ENCODE measurements at places on chromosomes 16 and 17. TPM values are rescaled to one million over a fixed set of nuclear protein-coding genes. Genes with fewer than 3 reads are reported as not detected.

DNA sequence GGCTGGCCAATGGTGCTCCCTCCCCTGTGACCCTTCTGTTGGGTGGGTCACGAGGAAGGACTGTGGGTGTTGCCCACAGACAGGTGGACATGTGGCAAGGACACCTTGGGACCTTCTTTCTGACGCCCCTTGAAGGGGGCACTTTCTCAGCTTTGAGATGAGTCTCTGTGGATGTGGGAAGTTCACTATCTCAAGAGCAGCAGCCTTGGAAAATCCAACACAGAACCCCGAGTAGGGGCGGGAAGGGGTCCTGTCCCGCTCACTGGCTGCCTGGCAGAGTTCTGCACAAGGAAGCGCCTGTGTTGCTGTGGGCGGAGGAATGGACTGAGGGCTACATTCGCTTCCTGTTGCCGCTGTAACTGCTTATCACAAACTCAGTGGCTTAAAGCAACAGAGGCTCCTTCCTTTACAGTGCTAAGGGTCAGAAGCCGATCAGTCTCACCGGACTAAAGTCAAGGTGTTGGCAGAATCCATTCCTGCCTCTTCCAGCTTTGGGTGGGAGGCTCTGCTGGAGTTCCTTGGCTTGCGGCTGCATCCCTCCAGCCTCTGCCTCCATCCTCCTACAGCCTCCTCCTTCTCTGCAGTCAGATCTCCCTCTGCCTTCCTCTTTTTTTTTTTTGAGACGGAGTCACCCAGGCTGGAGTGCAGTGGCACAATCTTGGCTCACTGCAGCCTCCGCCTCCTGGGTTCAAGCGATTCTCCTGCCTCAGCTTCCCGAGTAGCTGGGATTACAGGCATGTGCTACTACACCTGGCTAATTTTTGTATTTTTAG is 305.2 kb downstream of the SEC14L1 start:
- no peak for DNase-seq

DNA sequence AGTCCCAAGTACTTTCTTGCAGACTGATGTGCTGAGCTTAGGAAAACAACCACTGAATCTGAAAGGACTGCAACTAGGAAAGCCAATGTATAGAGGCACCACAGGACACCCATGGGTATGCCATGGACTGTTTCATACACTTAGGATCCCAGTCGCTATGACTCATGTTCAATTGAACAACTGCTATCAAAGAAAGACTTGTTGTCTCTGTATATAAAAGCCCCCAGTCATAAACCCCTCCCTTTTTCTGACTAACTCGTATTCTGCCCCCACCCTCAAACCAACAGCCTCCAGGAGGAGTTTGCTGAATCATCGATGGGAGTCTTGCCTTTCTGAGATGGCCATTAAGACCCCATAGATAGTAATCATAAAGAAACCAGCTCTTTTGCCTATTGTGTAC is 205.4 kb downstream of the ANKFN1 start:
- no peak for DNase-seq

DNA sequence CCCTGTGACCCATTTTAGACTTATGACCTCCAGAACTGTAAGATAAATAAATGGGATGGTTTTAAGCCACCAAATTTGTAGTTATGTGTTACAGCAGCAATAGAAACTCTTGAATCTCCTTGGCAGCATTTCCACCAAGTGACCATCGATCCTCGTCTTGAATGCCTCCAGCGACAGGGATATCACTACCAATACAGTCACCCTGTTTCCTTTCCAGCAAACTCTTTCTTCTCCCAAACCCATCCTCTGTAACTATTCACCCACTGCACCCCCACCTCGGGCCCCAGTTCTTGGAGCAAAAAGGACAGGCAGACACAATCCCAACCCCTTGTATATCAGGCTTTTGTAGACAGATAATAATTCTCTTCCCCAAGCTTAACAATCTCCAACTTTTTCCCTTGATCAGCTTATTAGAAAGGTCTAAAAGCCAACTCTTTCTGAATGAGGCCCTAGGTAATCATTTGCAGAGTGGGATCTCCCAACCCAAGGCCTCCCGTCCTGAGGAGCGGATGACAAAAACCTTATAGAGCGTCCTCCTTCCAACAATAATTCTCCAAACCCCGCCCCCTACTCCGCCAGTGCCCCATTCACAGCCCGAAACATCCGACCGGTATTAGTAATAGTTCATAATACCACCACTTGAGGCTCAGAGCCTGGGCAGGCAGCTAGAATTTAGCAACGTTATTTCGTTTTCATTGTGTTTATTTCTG is 14.7 kb upstream of the PLLP start:
- DNase-seq: peak; percentile 16

GRCh38 chr16:74448990-74449389 is 27.7 kb upstream of the CLEC18B start:
- no peak for DNase-seq

DNA sequence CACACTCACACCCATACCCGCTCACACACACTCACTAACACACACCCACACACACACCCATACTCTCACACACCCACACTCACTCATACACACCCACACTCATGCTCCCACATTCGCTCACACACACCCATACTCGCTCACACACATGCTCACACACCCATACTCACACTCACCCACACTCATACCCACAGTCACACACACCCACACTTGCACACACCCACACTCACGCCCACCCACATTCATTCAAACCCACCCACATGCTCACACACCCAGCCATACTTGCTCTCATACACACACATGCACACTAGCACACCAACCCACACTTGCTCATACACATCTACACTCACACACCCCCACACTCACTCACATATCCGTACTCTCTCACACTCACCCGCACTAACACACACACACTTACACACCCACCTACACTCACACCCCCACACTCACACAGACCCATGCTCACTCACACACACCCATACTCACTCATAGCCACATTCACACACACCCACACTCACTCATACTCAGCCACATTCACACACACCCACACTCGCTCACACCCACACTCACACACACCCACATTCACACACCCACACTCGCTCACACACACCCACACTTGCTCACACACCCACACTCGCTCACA is 322.4 kb upstream of the N4BP1 start:
- no peak for DNase-seq

DNA sequence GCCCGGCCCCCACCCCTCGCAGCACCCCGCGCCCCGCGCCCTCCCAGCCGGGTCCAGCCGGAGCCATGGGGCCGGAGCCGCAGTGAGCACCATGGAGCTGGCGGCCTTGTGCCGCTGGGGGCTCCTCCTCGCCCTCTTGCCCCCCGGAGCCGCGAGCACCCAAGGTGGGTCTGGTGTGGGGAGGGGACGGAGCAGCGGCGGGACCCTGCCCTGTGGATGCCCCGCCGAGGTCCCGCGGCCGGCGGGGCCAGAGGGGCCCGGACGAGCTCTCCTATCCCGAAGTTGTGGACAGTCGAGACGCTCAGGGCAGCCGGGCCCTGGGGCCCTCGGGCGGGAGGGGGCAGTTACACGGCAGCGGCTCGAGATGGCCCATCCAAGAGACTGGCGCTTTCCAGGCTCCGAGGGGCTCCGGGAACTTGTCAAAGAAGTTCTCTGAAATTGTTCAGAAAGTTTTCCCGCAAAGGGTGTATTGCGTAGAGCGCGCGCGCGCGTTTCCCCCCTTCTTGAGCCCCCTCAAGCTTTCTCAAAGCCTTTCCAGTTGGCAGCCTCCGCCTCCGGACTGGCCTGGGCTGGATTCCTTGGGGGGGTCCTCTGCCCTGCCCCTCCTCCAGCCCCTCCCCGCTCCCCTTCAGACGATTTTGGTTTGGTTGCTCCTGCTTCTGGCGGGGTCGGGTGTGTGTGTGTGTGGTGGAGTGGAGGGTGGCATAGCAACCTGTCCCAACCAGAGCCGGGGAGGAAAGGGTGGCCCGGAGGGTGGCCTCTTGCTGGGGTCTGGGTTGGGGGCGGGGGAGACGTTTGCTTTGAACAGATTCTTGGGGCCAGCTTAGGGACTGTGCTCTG is 504 bp downstream of the ERBB2 start:
- DNase-seq: no peak

GRCh38 chr16:11717811-11718210 is 24.8 kb downstream of the TXNDC11 start:
- no peak for DNase-seq

DNA sequence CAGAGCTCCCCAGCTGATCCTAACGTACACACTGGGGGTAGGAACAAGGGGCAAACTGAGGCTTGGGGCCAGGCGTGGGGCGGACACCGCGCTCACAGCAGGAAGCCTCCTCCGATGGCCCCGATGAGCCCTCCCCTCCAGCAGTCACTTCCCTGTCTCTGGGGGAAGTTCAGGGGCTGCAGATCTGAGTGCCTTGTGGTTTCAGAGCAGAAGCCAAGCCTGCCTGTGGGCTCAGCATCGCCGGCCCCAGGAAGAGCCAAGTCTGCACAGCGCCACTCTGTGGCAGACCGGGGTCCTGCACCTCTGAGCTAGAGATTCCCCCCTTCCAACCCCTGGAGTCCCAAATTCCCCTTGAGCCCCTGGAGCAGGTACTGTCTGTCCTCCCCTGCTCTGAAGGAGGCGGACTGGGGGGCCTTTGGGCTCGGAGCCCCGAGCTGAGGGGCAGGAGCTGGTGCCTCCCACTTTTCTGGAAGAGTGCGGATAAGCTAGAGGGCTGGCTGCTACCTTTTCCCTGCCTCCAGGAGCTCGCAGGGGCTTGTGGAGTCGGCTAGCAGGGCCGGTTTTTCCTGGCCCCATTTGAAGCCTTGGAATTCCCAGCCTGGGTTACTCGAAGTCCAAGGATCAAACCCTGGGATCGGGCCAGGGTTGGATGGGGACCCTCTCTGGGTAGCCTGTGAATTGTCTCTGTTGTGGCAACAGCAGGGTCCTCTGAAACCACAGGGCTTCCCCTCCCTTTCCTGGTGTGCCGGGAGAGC is 2.9 kb downstream of the GSE1 start:
- peak; percentile 68 for DNase-seq

- DNase-seq: no peak
Observed at GRCh38 chr16:15690296-15690695, 40.3 kb downstream of the NDE1 start.

GRCh38 chr17:77291591-77292386 is 151.0 kb downstream of the SEC14L1 start:
- no peak for DNase-seq

DNA sequence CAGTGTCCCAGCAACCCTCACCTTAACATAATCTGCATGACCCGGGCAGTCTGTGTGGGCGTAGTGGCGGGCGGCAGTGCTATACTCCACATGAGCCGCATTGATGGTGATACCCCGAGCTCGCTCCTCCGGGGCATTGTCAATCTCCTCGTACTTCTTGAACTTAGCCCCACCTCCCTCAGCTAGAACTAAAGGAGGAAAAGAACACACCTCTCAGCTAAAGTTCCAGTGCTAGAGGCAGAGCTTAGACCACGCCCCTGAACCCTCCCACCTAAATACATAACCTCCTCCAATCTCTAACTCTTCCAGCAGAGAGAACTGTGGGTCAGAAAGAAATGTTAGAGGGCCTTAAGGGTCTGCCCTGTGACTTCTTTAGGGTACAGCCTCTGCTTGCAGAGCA is 855 bp downstream of the TUFM start:
- peak; percentile 38 for DNase-seq

- no peak for DNase-seq
Observed at GRCh38 chr16:66300501-66300900, 66.0 kb upstream of the CDH5 start.

GRCh38 chr17:49775546-49776260 is 11.8 kb upstream of the FAM117A start:
- no peak for DNase-seq

- DNase-seq: no peak
Observed at GRCh38 chr17:78120537-78120936, 8.0 kb downstream of the TMC6 start.

- no peak for DNase-seq
Observed at GRCh38 chr16:28967156-28967555, 7.4 kb upstream of the SPNS1 start.

DNA sequence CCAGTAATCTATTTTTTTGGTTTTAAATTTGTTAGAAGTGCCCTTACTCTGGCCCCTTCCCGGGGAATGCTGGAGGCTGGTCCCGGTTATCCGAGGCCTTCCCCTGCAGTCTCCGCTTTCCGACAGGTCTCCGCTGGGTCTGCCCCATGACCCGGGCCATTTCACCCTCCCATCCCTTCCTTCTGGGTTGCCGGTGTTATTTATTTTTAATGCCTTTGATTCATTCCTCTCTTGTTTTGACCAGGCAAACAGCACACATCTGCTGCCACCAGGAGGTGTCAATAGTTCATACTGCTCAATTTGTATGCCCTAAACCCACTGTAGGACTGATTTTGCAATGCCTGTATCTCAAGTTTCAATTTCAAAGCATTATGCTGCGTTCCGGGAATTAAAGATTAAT is 113.2 kb upstream of the IRX5 start:
- DNase-seq: no peak

DNA sequence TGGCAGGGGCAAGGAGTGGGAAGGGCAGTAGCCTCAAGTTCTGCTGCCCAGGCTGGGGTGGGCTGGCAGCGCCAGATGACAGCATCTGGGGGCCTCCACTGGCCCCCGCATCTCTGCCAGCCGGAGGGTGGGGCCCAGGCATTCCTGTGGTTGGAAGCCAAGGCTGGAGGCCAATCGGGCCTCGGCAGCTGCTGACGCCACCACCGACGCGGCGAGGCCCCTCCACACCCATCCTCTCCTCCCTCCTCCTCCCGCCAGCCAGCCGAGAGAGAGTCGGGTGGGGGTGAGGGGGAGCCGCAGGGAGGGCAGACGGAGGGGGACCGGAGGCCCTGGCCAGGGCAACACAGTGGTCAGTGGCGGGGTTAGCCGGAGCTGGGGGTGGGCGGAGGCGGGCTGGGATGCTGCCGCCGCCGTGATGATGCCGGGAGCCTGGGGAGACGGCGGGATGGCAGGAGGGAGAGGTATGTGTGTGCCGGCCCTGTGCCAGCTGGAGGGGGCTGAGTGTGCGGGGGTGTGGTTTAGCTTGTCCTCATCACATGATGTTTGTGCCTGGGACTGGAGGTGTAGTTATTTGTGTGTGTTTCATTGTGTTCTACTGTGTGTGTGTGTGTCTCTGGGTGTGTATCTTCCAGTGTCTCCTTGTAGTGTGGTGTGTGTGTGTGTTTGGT is 36.6 kb downstream of the ARHGAP23 start:
- no peak for DNase-seq

GRCh38 chr17:80382446-80382845 is 32.5 kb upstream of the ENDOV start:
- no peak for DNase-seq

The TMEM100 gene
- total RNA-seq: not detected

The NMRAL1 gene
- total RNA-seq: 41.5 TPM

The MT1A gene
- total RNA-seq: not detected

The CTRB2 gene
- total RNA-seq: 5.5 TPM

The THRA gene
- total RNA-seq: 6.6 TPM

The TPSG1 gene
- not detected for total RNA-seq

The ACSM2A gene
- total RNA-seq: not detected

The ASIC2 gene
- not detected for total RNA-seq

Data from activated T-cell treated with anti-CD3 and anti-CD28 coated beads, Interleukin-2, amount 50 U/mL, for 4 hours (primary cell).